ENCODE measurements at places on chromosomes 2 and 18.

GRCh38 chr18:72544092-72544886, at the start of gene CBLN2:
CBLN2 (minus strand) TSS chr18:72544342; CDS start chr18:72542160, 2,182 bp downstream.
- DNase-seq: peak; percentile 23

- no peak for DNase-seq
Observed at GRCh38 chr2:43714164-43714563, 37.9 kb upstream of the C1GALT1C1L start.

DNA sequence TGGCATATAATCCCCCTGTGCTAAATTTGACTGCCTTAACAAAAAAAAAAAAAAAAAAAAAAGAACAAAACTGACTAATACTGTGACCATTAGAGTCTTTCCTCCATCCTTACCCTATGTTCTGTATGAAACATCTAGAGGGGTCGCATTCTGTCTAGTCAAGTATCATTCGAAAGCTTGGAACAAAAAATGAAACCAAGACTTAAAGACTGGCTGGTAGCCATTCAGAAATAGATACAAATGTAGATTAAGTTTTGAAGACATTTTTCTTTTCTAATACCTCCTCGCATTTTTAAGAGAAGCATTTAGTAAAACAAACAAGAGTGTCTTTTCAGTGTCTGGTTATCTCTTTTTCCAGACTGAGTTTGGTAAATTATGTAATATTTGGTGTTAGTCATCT, 66.7 kb downstream of the SPATS2L start:
- DNase-seq: no peak

- no peak for DNase-seq
Observed at GRCh38 chr2:112600634-112601033, 16.2 kb downstream of the CHCHD5 start.

DNA sequence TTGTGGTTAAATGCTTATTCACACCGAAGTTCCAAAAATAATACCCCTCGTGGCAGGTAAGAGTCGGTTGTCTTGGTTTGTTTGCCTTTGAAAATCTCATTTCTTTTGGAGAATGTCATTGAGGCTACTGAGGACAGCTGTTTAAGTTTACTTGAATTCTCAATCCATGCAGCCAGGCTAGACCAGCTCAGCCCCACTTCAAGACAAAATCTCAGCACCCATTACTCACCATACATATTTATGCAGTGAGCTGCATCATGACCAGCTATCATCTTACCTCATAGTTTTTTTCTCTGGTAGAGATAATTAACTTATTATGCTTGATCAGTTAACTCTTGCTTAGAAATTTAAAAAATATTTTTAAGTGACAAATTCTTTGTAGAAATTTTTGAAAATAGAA, 115.9 kb downstream of the HAUS1 start:
- DNase-seq: peak; percentile 67

DNA sequence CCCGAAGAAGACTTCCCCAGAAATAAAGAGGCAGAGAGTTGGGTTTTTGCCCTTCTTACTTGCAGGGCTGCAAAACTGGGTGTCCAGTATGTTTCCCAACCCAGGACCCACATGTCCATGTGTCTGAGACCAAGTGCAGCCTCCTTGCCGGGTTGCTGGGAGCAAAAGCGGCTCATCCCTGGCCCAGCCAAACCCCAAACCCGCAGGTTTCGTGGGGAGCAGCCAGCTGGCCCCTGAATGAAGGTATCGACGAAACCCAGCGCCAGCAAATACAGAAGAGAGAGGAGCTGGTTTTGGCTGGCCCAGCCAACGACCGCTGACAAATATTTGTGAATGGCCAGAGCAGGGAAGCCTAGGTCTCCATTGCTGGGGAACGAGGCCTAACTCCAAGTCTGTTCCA, 197.1 kb downstream of the SMAD7 start:
- DNase-seq: no peak

DNA sequence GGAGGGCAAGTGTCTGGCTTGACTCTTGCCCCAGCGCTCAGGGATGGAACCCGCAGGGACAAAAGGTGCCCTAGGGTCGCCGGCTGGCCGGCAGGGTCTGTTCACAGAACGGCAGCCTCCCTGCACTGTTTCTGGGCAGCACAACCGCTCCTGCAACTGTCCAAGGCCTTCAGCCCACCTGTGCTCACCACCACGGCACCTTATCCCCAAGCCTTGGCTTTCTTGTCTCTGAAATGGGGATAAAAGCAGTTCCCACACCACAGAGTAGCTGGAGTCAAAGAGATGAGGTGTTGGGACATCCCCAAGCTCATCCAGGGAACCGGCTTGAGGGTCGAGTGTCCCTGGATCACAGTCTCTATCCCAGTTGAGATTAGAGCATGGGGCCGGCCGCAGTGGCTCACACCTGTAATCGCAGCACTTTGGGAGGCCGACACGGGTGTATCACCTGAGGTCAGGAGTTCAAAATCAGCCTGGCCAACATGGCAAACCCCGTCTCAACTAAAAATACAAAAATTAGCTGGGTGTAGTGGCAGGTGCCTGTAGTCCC, 4.7 kb downstream of the SNORC start:
- no peak for DNase-seq

DNA sequence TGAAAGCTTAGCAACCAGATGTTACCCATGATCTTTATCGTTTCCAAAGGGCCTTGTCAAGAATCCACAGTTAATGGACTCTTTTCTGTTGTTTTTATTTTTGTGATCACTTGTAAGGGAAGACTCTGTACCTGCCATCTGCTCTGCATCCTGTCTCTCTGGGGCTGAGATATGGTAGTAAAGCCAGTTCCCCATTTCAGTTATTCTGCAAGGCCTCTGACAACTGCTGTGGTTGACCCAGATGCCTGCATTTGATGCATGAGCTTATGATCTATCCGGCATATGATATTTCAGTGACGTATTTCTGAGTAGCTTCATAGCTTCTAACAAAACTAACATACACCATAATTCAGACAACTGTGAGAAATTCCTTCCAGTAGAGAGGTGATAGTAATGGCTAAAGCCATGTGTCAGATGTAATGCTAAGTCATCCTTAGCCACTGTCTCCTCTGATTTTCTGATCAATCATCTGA, 105.1 kb downstream of the TPO start:
- DNase-seq: no peak

DNA sequence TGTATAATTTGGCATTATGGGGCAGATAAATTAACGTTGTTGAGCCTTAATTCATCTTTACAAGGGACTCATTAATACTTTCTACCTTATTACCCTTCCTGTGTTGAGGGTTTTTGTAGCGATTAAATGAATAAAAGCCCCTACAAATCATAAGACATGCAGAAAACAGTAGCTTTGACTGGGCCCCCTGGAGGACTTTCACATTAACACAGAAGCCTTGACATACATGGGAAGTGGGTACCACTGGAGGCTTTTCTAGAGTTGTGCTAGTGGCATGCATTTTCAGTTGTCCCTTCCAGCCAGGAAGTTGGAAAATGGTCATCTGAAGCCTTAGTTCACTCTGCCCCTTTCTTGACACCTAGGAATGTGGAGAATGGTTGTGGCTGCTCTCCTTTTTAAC, 30.2 kb downstream of the MTA3 start:
- DNase-seq: no peak

GRCh38 chr2:135473567-135473966, 57.5 kb downstream of the ZRANB3 start:
- DNase-seq: peak; percentile 16

- no peak for DNase-seq
Observed at GRCh38 chr18:74682141-74682990, 84.7 kb downstream of the ZNF407 start.

DNA sequence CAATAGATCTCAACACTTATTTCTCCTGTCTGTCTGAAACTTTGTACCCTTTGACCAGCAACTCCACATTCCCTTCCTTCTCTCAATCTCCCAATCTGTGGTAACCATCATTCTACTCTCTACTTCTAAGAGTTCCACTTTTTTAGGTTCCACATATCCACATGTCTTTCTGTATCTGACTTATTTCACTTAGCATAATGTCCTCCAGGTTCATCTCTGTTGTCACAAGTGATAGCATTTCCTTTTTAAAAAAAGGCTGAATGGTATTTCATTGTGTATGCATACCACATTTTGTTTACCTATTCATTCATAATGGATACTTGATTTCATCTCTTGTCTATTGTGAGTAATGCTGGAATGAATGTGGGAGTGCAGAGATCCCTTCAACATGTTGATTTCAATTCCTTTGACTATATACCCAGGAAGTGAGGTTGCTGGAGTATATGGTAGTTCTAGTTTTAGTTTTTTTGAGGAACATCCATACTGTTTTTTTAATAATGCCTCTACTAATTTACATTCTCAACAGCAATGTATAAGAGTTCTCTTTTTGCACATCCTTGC, 18.8 kb upstream of the MMADHC start:
- DNase-seq: peak; percentile 32

- no peak for DNase-seq
Observed at GRCh38 chr2:66903745-66904465, 469.0 kb downstream of the MEIS1 start.

Data from brain microvascular endothelial cell (primary cell).